ENCODE measurements at places on chromosomes 3 and 15.

GRCh38 chr15:37941779-37942178, 7.3 kb downstream of the TMCO5A start:
- H3K27ac ChIP-seq: no peak overlapping the region
- peaks cover 3% of the 10 kb centered on the region for H3K27me3 ChIP-seq
- no peak overlapping the region for H3K4me3 ChIP-seq
- no peak for DNase-seq
- no peaks in the 10 kb centered on the region for H3K36me3 ChIP-seq

DNA sequence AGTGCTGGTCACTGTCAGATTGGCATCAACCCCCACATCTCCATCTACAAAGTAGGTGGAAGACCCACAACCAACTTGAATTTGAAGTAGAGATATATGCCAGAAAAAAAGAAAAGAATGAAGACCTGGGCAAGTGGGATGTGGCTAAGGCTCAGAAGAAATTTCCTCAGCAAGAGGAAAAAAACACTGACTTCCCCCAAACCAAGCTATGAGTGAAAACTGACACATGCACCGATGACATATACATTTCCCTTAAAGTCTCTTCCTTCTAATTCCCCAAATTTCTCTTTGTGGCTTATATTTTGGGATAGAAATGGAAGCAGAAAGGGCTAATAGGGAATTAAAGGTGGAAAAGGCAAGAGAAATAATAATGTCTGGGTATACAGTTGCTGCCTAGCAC, 59.0 kb downstream of the CYP19A1 start:
- no peak overlapping the region for H3K27ac ChIP-seq
- no peaks in the 10 kb centered on the region for H3K36me3 ChIP-seq
- no peak overlapping the region for H3K4me3 ChIP-seq
- H3K27me3 ChIP-seq: peaks cover 6% of the 10 kb centered on the region

- H3K4me1 ChIP-seq: no peaks in the 10 kb centered on the region
- H3K36me3 ChIP-seq: no peaks in the 10 kb centered on the region
- H3K4me3 ChIP-seq: no peak overlapping the region
- no peak for DNase-seq
These were observed 88.0 kb downstream of the RPLP1 start for GRCh38 chr15:69540622-69541021.

DNA sequence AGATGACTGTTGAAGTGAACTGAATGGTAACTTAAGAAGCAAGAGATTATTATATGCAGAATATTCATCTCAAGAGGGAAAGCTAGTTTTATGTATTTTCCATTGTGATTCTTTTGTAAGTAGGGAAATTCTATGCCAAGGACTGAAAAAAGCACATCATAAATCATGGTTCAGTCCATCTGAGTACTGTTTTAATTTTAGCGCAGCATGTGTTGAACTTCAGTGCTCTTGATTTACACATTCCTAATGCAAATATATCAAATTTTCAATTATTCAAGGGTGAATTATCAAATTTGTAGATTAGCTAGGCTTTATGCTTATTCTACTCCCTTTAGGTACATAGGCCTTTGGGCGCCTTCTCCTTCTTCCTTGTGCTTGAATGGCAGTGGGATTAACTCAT, 50.3 kb upstream of the TCF12 start:
- H3K27me3 ChIP-seq: no peaks in the 10 kb centered on the region
- H3K36me3 ChIP-seq: no peaks in the 10 kb centered on the region
- no peak overlapping the region for H3K27ac ChIP-seq
- H3K4me1 ChIP-seq: no peaks in the 10 kb centered on the region
- H3K4me3 ChIP-seq: no peak overlapping the region

DNA sequence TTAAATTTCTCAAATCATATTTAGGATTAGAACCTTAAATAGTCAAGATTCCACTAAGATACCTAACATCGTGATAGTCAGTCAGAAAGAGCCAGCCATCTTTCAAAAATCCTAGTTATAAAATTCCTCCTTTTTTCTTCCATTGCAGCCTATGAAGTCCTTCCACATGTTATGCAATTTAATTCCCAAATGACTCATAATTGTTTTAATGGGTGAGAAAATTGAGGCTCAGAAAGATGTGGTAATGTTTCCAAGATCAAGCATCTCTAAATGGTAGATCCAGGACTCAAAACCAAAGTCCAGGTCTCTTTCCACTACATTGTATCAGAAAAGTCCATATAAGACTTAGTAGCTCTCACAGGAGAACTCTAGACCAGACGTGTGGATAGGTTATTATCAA, 9.5 kb downstream of the CFAP44 start:
- H3K4me1 ChIP-seq: peaks cover 4% of the 10 kb centered on the region
- DNase-seq: no peak
- peaks cover 48% of the 10 kb centered on the region for H3K36me3 ChIP-seq
- H3K4me3 ChIP-seq: no peak overlapping the region
- H3K27ac ChIP-seq: no peak overlapping the region

- no peak overlapping the region for H3K27ac ChIP-seq
- no peak overlapping the region for H3K4me3 ChIP-seq
- no peaks in the 10 kb centered on the region for H3K36me3 ChIP-seq
- peaks cover 48% of the 10 kb centered on the region for H3K4me1 ChIP-seq
These were observed 32.9 kb downstream of the DAPK2 start for GRCh38 chr15:64013179-64014062.

GRCh38 chr15:90437516-90437915, 49.5 kb downstream of the IQGAP1 start:
- no peak overlapping the region for H3K27ac ChIP-seq
- no peak for DNase-seq
- no peak overlapping the region for H3K4me3 ChIP-seq

GRCh38 chr3:15796771-15797641, 773 bp downstream of the ANKRD28 start:
- no peaks in the 10 kb centered on the region for H3K27me3 ChIP-seq
- peak overlapping the region; percentile 80 for H3K4me3 ChIP-seq
- H3K36me3 ChIP-seq: peaks cover 16% of the 10 kb centered on the region
- DNase-seq: no peak

- no peak overlapping the region for H3K27ac ChIP-seq
- DNase-seq: peak; percentile 25
- no peak overlapping the region for H3K4me3 ChIP-seq
- no peaks in the 10 kb centered on the region for H3K36me3 ChIP-seq
- H3K27me3 ChIP-seq: peaks cover 52% of the 10 kb centered on the region
These were observed 4.8 kb downstream of the PAQR9 start for GRCh38 chr3:142958707-142959106.
